Stimulated activated CD4-positive, alpha-beta T cell treated with anti-CD3 and anti-CD28 coated beads, Interleukin-12 subunit alpha, Interleukin-12 subunit beta, amount 100 ng/mL, for 48 hours (primary cell): ENCODE measurements at places on chromosomes 11 and 22.

- DNase-seq = no peak
These were observed 6.7 kb downstream of the ZBTB44 start for GRCh38 chr11:130308059-130308458.

GRCh38 chr22:26399289-26399688 is 29.8 kb upstream of the ASPHD2 start:
- DNase-seq = no peak

DNA sequence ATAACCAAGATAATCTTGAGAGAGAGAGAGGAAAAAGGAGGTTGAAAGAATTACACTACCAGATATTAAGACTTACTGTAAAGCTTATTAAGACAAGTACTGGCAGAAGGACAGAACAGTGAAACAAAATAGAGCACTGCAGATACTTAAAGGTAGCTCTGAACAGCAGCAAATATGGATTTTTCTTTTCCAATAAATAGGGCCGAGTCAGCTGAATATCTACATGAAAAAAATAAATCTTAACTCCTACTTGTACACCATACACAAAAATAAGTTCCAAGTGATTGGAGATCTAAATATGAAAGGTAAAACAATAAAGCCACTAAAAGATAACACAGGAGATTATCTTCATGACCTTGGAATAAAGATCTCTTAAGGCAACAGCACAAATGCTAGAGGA is 12.4 kb downstream of the THAP12 start:
- DNase-seq = no peak

- peak; percentile 61 for DNase-seq
These were observed 10.3 kb upstream of the IGSF9B start for GRCh38 chr11:133966921-133967598.

- no peak for DNase-seq
These were observed 84.8 kb downstream of the RTL6 start for GRCh38 chr22:44413211-44413610.

DNA sequence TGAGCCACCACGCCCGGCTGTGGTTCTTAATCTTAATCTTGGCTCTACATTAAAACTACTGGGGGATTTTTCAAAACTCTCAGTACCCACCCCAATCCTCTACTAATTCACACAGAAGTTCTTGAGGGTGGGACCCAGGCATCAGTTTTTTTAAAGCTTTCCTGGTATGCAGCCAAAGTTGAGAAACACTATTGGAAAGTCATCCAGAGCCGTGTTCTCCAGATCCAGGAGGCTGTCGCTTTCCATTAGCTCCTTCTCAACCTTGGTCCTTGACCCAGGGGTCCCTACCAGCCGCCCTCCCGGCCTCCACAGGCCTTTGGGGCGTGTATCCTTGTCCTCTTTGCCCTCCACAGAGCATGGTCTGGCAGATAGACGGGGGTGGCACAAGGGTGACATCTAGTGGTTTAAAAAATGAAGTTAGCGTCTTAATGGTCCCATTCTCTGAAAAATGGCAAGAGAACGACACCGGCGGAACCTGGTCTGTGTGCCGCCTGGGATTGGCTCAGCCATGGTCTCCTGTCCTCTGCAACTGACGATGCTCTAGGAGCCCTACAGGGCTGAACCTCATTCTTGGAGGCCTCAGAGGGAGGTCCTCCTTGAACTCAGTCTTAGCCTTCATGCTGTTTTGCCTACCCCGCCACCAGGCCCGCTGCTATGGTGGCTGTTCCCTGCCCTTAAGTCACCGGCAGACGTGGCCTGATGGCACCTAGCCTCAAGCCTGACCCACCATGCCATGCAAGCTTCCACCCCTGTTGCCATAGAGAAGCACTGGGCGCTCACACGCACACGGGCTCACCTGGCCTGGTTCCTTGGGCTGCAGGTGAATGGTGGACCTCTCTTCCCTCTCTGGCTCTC is 152.0 kb upstream of the SYN3 start:
- peak; percentile 1 for DNase-seq

- DNase-seq = no peak
These were observed 38.5 kb upstream of the FJX1 start for GRCh38 chr11:35579557-35580396.

GRCh38 chr22:23243006-23243573 is 62.8 kb downstream of the BCR start:
- DNase-seq = peak; percentile 62

GRCh38 chr22:37486224-37486845 is at the start of gene MFNG:
MFNG (minus strand) TSS chr22:37486384; CDS start chr22:37486177, 207 bp downstream.
- peak; percentile 72 for DNase-seq

GRCh38 chr11:134441281-134441680 is 29.2 kb upstream of the B3GAT1 start:
- DNase-seq = no peak

DNA sequence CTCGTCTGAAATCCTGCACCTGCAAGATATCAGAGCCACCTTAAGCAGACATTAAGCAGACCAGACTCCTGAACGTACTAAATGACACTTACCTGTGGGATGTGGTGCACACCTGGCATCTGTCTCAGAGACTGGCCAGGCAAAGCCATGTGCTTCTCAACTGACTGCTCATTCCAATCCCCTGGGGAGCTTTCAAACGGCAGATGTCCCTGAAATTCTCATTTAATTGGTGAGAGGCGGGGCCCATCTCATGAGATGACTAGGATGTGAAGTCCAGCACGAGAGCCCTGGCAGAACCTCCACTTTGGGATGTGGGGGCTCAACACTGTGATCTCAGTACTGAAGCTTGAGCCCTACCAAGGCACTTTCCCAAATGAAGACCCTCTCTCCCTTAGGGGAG is 84.9 kb upstream of the HMGXB4 start:
- no peak for DNase-seq

DNA sequence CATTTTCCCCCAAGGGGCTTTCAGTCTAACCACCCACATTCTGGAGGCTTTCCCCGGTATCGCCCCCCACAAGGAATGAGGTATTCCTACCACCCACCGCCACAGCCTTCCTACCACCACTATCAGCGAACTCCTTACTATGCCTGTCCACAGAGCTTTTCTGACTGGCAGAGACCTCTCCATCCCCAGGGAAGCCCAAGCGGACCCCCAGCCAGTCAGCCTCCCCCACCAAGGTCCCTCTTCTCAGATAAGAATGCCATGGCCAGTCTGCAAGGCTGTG is 14.6 kb upstream of the SLC25A18 start:
- no peak for DNase-seq

- DNase-seq = no peak
These were observed 36.1 kb upstream of the ST14 start for GRCh38 chr11:130123414-130124040.

GRCh38 chr22:36197065-36197440 is 4.6 kb downstream of the APOL4 start:
- DNase-seq = no peak

- DNase-seq = no peak
These were observed 415.9 kb downstream of the ETS1 start for GRCh38 chr11:128171506-128171905.

DNA sequence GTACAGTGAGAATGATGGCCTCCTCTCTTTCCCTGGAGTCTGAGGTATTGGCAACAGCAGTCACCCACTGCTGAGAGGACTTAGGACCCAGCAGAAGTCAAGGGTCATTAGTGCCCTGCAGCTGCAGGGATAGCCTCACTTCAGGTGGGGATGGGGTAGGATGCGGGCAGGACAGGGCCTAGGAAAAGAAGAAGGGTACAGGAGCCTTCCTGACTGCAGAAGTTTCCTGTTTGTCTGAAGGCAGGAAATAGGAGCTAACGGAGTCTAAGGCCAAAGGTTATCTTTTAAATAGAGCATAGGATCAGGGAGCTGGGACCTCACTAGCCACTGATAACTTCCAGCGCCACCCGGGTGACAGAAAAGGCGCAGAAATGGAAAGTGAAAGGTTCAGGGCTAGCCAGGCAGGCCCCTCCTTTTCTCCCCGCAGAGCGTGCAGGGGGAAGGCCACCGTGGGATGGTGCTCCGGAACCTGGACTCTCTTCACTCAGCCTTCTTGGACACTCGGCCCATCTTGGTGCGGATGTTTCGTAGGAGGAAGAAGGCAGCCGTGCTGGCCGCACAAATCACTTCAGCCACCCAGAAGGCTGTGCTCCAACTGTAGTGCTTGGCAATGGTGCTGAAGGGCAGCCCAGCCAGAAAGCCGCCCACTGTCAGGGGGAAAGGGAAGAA is 6.0 kb downstream of the TRAPPC4 start:
- DNase-seq = no peak
